ENCODE measurements at places on chromosomes 7 and 10.

DNA sequence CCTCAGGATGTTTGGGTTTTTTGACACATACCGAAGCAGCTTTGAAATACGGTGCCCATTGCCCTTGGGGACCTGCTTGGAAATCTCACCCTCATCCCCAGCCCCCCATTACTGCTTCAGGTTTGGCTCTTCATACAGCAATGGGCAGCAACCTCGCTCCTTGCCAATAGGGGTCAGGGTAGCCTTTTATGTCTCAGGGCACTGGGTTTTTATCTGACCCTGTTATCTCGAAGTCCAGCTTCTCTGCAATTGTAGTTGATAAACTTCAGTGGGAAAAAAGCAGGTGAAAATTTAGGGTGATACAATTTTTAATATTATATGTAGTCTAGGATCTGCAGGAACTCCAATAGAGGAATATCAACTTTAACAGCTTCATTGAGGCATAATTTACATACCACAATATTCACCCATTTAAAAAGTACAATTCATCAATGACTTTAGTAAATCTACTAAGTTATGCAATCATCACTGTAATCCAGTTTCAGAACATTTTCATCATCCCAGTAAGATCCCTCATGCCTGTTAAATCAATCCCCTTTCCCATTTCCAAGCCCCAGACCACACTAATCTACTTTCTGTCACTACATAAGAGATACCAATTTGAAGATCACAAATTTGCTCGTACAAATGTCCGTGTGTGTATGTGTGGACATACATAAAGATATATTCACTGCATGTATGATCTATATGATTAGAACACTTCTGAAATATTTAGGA lies 386.2 kb downstream of the KCNMA1 start:
- DNase-seq, result no peak

- no peak for DNase-seq
Observed at GRCh38 chr7:114534953-114535352, 120.3 kb downstream of the FOXP2 start.

GRCh38 chr10:101292194-101293006 lies 61.6 kb upstream of the BTRC start:
- no peak for DNase-seq

DNA sequence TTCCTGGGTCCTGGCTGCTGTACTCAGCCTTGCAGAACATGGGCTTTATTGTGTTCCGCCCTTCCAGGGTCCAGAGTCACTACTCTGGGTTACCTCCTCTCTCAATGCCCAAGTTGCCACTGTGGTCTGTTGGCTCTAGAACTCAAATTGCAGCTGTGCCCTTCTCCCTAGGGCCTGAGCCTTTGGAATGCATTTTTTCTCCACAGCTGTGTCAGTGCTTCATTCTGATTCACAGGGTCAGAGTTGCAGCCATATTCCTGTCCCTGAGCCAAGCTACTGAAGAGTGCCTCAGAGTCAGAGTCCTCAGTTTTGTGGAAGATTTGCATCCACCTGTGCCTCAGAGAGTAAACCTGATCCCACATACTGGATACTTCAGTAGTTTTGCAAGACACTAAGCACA lies 167.5 kb downstream of the ITGB1 start:
- DNase-seq, result no peak

DNA sequence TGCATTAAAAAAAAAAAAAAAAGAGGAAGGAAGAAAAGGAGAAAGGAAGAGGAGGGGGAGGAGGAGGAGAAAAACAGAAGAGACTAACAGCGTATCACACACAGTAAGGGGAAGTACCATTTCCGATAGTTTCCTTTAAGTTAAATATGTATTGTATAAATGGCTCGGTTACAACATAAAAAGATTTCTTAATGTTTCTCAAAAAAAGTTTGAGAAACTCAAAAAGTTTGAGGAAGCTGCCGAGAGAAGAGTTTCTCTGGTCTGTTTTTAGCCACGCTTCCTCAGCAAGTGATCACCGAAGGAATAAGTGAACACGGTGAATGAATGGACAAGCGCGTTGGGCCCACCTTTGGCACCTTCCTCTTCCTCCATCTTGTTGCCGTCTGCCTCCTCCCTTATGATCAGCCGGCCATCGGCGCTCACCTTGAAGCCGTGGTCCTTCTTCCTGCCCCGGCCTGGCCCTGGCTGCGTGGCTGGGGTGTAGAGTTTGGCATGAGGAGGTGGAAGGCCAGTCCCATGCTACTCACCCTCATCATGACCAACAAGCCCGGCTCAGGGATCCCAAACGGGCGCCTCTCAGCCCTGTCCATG lies 31.3 kb upstream of the FRAT2 start:
- DNase-seq, result no peak

DNA sequence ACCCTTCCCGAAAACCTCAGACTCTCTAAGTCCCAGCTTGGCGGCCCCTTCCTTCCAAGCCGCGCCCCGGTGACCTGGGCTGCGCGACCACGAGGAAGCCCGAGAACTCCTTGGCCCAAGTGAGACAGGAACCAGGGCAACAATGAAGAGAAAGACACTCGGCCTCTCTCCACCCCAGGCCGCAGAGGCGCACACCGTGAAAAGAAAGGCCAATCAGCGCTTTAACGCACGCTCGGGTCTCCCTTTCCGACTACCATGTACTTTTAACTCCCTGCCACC lies 166.4 kb upstream of the PPP1R3A start:
- no peak for DNase-seq

- DNase-seq, result no peak
Observed at GRCh38 chr7:29095631-29096445, 50.5 kb downstream of the CPVL start.

- DNase-seq, result no peak
Observed at GRCh38 chr10:97321032-97321803, 2.1 kb downstream of the FRAT1 start.

Data from activated T-helper 1 cell treated with Interleukin-2 at 50 U/mL for 16 hours (primary cell).